Activated T-cell treated with anti-CD3 and anti-CD28 coated beads, Interleukin-2, amount 50 U/mL, for 24 hours (primary cell): ENCODE measurements at places on chromosomes 4 and X.
A peak's percentile ranks its signal among the peaks of the same experiment; 100 is the strongest.

GRCh38 chr4:27112587-27112986 is 251.9 kb downstream of the STIM2 start:
- H3K4me1 ChIP-seq = no peaks in the 10 kb centered on the region
- H3K36me3 ChIP-seq = no peaks in the 10 kb centered on the region
- no peak for DNase-seq
- H3K27ac ChIP-seq = no peak overlapping the region
- no peaks in the 10 kb centered on the region for H3K27me3 ChIP-seq
- H3K4me3 ChIP-seq = no peak overlapping the region

- no peaks in the 10 kb centered on the region for H3K36me3 ChIP-seq
- no peak overlapping the region for H3K4me3 ChIP-seq
- H3K27ac ChIP-seq = no peak overlapping the region
- no peaks in the 10 kb centered on the region for H3K27me3 ChIP-seq
- no peak for DNase-seq
These were observed 1312.1 kb downstream of the ADGRL3 start for GRCh38 chr4:62512271-62512670.

GRCh38 chrX:139801397-139801813 is 93.4 kb upstream of the MCF2 start:
- H3K27ac ChIP-seq = no peak overlapping the region
- peaks cover 13% of the 10 kb centered on the region for H3K27me3 ChIP-seq
- H3K4me1 ChIP-seq = peaks cover 3% of the 10 kb centered on the region
- H3K36me3 ChIP-seq = peaks cover 52% of the 10 kb centered on the region
- no peak overlapping the region for H3K4me3 ChIP-seq

DNA sequence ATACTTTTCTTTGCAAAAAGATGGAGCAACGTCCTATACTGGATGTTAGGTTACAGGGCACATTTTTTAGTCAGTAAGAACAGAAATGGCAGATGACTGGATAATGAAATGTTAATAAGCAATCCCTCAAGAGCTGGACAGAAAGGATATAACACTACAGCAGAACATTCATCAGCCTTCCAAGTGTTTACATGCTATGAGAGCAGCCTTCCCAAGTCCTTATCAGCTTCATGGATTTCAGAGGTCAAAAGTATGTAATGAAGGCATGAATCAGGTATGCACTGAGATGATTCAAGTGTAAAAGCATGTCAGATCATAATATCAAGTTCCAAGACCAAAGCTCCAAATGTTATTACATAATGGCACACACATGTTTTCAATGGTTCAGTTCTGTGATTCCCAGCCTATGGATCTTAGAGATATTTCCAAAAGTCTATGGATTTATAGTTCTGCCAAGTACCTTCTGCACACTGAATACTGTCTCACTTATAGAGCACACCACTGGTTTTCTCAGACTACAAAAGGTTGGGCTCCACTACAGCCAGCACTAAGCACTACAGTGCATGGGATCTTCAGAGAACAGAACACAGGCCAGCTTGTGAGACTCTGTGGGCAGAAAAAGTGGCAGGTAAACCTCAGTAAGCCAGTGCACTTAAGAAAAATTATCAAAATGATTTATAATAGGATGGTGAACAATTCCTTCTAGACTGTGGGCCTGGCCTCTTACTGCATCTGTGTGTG is 49.2 kb downstream of the GPC4 start:
- H3K36me3 ChIP-seq = no peaks in the 10 kb centered on the region
- H3K4me3 ChIP-seq = no peak overlapping the region
- no peaks in the 10 kb centered on the region for H3K4me1 ChIP-seq
- peaks cover 56% of the 10 kb centered on the region for H3K27me3 ChIP-seq

GRCh38 chr4:120317713-120318112 is 251.1 kb upstream of the MAD2L1 start:
- H3K27ac ChIP-seq = no peak overlapping the region
- DNase-seq = no peak
- no peaks in the 10 kb centered on the region for H3K27me3 ChIP-seq
- H3K36me3 ChIP-seq = no peaks in the 10 kb centered on the region

GRCh38 chr4:93334003-93334402 is 494.6 kb upstream of the ATOH1 start:
- DNase-seq = no peak
- no peak overlapping the region for H3K4me3 ChIP-seq
- H3K36me3 ChIP-seq = no peaks in the 10 kb centered on the region
- H3K4me1 ChIP-seq = no peaks in the 10 kb centered on the region
- no peak overlapping the region for H3K27ac ChIP-seq

DNA sequence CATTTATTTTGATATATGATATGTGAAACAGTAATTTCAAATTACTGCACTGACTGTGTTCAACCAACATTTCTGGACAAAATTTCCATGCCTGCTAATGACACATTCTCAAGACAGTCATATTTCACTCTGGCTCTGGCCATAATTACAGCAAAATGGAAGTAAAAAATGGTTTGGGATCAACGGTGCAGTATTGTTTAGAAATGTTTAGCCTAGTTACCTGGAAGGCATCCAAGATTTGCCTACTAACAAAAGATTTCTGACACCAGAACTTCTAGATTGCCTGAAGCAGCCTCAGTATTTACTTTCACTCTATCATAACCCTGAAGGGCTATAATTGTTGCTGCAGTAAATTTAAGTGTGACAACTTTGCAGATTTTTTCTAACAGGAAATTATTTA is 416.3 kb downstream of the PCDH10 start:
- no peak for DNase-seq
- H3K4me3 ChIP-seq = no peak overlapping the region
- H3K4me1 ChIP-seq = no peaks in the 10 kb centered on the region
- no peaks in the 10 kb centered on the region for H3K36me3 ChIP-seq

DNA sequence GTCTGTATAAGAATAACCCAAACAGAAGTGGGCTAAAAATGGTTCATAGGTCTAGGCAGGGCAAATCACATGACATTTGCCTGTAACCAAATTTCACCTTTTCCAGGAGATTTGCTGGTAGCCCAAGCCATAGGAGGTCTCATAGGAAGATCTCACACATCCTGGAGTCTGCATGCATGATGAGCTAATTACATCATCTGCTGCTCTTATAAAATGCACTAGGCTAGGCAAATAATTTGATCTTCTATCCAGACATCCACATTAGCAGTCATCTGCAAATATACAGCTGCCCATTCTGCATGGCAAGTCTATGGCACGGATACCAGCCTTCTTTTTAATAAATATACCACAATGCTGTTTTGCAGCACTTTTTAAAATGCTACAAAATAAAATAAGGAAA is 87.2 kb downstream of the MAPK10 start:
- H3K4me3 ChIP-seq = no peak overlapping the region
- no peaks in the 10 kb centered on the region for H3K27me3 ChIP-seq
- H3K4me1 ChIP-seq = no peaks in the 10 kb centered on the region
- no peaks in the 10 kb centered on the region for H3K36me3 ChIP-seq
- DNase-seq = no peak

- H3K27me3 ChIP-seq = no peaks in the 10 kb centered on the region
- no peak for DNase-seq
- H3K27ac ChIP-seq = no peak overlapping the region
- no peaks in the 10 kb centered on the region for H3K36me3 ChIP-seq
- no peak overlapping the region for H3K4me3 ChIP-seq
- H3K4me1 ChIP-seq = peaks cover 42% of the 10 kb centered on the region
These were observed 59.9 kb upstream of the CHRNA9 start for GRCh38 chr4:40275065-40275730.

DNA sequence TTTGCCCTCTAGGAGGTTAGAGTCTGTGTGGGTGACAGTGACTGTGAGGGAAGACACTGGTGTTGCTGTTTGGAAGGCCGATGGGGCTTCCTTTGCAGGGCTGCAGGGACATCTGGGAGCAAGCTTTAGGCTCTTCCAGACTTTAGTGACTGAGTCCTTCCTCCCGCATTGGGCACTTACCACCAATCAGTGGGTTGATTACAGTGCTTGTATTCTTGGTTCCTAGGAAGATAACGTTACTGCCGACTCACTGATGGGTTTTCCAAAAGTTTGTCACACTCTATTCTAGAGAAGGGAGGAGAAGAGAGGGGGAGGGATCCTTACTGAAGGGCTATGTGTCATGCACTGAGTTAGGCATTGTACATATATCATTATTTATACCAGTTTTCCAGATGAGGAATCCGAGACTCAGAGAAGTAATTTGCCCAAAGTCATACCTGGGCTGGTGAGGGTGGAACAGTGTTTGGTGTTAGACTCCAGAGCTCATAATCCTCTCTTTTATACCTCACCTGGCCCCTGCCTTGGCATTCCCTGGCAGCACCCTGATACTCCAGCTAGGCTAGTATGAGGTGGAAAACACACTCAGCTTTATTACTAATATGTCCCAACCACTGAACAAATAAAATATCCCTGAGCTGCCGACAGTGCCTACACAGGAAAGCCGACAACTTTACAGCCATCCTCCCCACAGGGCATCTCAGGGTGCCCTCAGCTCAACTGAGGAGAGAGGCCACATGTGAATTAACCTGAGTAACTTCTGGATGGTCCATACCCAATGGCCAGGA is 3.8 kb downstream of the CHST7 start:
- H3K27me3 ChIP-seq = peaks cover 20% of the 10 kb centered on the region
- H3K36me3 ChIP-seq = peaks cover 18% of the 10 kb centered on the region
- peak overlapping the region; percentile 78 for H3K4me3 ChIP-seq
- peak overlapping the region; percentile 78 for H3K27ac ChIP-seq

DNA sequence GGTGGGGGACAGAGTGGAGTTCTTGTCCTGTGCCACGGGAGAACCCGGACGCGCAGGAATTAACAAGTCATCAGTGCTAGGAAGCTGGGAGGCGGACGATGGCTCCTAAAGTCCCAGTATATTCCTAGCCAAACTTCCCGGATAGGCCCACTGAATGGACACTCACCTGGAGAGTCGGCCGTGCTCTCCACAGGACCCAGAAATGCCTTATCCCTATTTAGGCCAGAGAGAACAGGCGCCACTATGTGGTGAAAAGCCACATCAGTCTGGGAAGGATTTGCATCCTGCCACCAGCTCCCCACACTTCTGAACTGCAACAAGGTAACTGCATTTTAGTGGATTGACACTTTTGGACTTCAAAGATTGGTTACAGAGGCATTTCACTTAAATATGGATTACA is 1.1 kb downstream of the CFAP299 start:
- DNase-seq = no peak
- peaks cover 12% of the 10 kb centered on the region for H3K4me1 ChIP-seq
- no peaks in the 10 kb centered on the region for H3K36me3 ChIP-seq
- H3K4me3 ChIP-seq = peak overlapping the region; percentile 81
- H3K27ac ChIP-seq = no peak overlapping the region
- H3K27me3 ChIP-seq = peaks cover 25% of the 10 kb centered on the region

GRCh38 chr4:179757641-179758040 is 2315.4 kb upstream of the AGA start:
- no peaks in the 10 kb centered on the region for H3K36me3 ChIP-seq
- no peaks in the 10 kb centered on the region for H3K27me3 ChIP-seq
- DNase-seq = no peak
- no peak overlapping the region for H3K4me3 ChIP-seq
- H3K4me1 ChIP-seq = no peaks in the 10 kb centered on the region

DNA sequence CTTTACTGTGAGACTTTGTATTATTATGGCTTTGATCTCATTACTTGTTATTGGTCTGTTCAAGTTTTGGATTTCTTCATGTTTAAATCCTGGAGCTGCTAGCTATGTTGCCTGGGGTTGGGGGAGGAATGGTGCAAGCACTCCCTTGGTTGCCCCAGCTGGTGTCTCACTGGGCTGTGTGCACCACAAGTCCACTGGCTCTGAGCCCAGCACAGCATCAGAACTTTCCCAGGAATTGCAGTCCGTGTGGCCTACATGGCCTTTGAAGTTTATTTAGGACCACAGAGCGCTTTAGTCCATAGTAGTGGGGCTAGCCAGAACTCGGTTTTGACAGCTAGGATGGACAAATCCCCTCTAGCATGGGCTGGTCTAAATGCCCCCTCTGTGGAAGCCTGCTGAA is 278.8 kb upstream of the RPS6KA3 start:
- H3K4me1 ChIP-seq = peaks cover 1% of the 10 kb centered on the region
- DNase-seq = no peak
- H3K4me3 ChIP-seq = no peak overlapping the region
- no peaks in the 10 kb centered on the region for H3K36me3 ChIP-seq

GRCh38 chr4:183287677-183288076 is 32.4 kb downstream of the CLDN22 start:
- no peaks in the 10 kb centered on the region for H3K27me3 ChIP-seq
- no peak for DNase-seq
- no peak overlapping the region for H3K27ac ChIP-seq
- H3K36me3 ChIP-seq = peaks cover 4% of the 10 kb centered on the region
- H3K4me3 ChIP-seq = no peak overlapping the region

- H3K4me3 ChIP-seq = no peak overlapping the region
- peaks cover 3% of the 10 kb centered on the region for H3K4me1 ChIP-seq
- DNase-seq = no peak
- H3K36me3 ChIP-seq = no peaks in the 10 kb centered on the region
- H3K27me3 ChIP-seq = peaks cover 56% of the 10 kb centered on the region
These were observed 130.0 kb upstream of the MAOA start for GRCh38 chrX:43525901-43526610.

DNA sequence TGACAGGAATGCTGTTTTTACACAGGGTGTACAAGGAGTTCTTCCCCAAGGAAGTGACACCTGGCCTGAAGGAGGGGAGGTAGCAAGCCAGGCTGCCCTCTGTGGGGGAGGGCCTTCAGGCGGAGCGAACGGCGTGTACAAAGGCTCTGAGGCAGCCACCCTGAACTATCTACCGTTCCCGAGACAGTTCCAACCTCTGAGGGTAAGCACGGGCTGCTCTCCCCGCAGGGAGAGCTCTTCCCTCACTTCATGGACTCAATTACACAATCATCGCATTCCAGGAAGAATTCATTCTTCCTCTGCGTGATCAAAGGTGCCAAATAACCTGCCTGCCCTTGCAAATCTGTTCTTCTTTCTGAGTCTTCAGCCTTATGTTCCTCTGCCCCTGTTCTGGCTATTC is 4.8 kb downstream of the ELK1 start:
- peaks cover 72% of the 10 kb centered on the region for H3K36me3 ChIP-seq
- no peak for DNase-seq
- H3K27me3 ChIP-seq = peaks cover 30% of the 10 kb centered on the region
- peaks cover 39% of the 10 kb centered on the region for H3K4me1 ChIP-seq
- H3K4me3 ChIP-seq = no peak overlapping the region

GRCh38 chr4:77636902-77637301 is 31.3 kb downstream of the CXCL13 start:
- no peaks in the 10 kb centered on the region for H3K36me3 ChIP-seq
- H3K27ac ChIP-seq = no peak overlapping the region
- no peak for DNase-seq

DNA sequence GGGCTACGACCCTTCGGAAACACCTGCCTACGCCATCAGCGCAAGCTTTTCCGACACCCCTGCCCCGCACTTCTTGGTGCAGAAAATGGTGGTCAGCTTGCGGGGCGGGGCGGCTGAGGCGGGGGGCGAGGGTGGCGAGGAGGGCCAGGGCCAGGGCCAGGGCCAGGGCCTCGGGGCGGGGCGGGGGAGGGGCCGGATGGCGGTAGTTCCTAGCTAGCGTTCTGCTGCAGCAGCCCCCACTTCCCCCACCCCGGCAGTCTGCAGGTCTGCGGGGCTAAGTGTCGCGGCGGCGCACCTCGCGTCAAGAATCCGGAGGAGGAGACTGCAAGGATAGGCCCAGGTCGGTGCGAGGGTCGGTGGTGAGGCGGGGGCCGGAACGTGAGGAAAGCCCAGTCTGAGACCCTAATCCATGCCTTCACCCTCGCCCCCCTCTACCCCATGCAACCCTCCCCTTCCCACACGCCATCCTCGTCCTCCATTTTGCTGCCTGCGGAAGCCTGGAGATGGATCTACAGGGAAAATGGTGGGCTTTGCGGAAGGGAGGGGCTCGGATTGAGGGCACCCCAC is 600 bp downstream of the BEX4 start:
- H3K27ac ChIP-seq = no peak overlapping the region
- peak overlapping the region; percentile 82 for H3K4me3 ChIP-seq
- peaks cover 12% of the 10 kb centered on the region for H3K4me1 ChIP-seq
- H3K36me3 ChIP-seq = peaks cover 8% of the 10 kb centered on the region
- peaks cover 60% of the 10 kb centered on the region for H3K27me3 ChIP-seq
- DNase-seq = peak; percentile 48
